ENCODE measurements at places on chromosomes 4 and X.

- DNase-seq, result no peak
Measured at GRCh38 chr4:98110214-98110613, 33.1 kb downstream of the STPG2 start.

GRCh38 chrX:103878466-103879122, 46.5 kb upstream of the RAB9B start:
- no peak for DNase-seq

DNA sequence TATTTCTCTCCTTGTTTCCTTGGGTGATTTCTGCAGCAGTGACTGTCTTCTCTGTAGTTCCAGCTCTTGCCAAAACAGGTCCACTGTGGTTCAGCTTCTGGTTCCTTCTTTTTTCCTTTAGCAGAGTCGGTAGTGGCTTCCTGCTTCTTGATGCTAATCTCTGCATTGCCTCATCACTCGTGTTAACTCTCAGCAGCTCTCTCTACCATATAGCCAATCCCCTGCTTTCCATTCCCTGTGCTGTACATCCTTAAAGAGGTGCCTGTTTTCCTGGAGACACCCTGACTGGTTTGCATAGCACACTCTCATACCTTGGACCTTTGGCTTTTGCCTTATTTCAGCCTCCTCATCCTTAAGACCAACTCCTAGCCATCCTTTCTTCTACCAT, 191.2 kb upstream of the LNX1 start:
- DNase-seq, result no peak

DNA sequence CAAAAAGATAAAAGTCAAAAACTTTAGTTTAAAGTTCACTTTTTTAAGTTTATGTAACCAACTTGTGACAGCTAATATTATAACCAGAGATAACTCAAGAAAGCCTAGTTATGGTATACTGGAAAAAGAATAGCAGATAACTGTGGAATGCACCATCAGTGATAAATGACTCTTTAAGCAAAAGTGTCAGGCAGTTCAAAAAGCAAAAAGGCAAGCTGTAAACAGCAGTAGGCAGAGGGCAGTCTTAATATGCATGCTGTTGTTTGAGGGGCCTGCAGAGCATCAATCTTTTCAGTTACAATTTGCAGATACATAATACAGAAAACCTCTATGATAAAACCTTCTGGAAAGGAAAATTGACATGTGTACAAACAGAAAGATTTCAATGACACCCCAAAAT, 81.8 kb upstream of the JADE1 start:
- no peak for DNase-seq

- DNase-seq, result no peak
Measured at GRCh38 chr4:107036584-107037198, 578 bp upstream of the DKK2 start.

GRCh38 chr4:17877661-17878060, 66.9 kb downstream of the NCAPG start:
- DNase-seq, result no peak

GRCh38 chr4:21856301-21856700, 92.3 kb downstream of the KCNIP4 start:
- no peak for DNase-seq

DNA sequence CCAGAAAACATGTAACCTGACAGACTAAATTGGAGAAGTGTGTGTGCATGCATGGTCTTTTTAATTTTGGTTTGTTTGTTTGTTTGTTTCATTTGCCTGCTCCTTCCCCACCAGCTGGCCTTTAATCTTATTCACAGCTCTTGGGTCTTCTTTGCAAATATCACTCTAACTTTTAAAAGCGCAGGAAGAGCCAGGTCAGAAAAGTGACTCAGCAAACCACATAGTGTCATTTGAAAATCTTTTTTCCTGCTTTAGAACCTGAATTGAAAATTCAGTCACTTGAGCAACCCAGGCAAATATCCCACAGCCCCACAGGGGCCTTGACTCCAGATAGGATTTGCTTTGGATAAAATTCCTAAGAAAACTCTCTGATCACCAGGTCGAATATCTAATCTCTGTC, 4.6 kb downstream of the TMEM255A start:
- no peak for DNase-seq

- no peak for DNase-seq
Measured at GRCh38 chrX:65536291-65536690, 1.7 kb upstream of the LAS1L start.

Data from NCI-H1417 treated with DMSO at 0.1 percent for 48 hours (cell line).